Neural crest cell (in vitro differentiated cells): ENCODE measurements at places on chromosomes 12 and 14.

DNA sequence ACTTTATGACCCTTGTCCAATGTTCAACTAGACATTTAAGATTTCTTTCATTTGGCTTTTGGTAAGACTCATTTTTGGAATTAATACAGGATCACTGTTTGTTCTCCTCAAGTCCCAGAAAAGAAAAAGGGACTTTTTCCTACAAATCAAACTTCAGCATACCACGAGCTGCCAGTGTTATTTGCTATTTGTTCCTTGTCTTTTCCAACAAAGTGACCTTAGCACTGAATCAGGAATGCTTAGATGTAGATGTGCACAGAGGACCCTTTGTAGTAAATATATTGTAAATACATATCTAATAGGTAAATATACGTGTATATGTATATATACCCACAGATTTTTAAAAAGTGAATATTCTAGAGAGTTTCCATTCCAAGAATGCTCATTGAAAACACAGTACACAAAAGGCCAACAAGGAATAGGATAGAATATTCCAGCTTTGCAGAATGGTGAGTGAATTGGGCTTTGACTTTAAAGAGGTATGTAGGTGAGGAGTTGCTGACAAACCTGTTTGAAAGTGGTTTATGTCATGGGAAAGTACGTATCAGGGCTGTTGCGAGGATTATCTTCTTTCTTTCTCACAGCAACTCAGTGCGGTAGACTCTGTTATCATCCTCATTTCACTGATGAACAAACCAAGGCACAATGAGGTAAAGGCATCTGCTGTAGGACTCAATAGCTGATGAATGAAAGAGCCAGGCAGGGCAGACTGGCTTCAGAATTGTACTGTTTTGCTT is 65.0 kb downstream of the HMGA2 start:
- no peak for DNase-seq

DNA sequence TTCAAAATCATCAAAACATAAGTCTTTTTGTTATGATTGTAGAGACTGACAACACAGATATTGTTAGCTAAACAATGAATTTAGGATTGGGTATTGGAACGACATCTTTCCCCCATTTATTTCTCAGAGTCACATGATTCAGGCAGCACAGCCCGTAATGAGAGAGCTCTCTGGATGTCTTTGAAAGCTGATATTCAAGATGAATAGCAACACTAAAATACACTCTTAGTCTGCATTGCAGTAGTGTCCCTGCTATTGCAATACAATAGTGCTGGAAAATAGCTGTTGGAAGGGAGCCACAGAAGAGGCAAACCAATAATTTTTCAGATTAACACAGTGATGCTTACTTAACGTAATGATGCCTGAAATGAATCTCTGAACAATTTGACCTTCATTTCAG is 9.9 kb downstream of the GTSF1 start:
- no peak for DNase-seq

DNA sequence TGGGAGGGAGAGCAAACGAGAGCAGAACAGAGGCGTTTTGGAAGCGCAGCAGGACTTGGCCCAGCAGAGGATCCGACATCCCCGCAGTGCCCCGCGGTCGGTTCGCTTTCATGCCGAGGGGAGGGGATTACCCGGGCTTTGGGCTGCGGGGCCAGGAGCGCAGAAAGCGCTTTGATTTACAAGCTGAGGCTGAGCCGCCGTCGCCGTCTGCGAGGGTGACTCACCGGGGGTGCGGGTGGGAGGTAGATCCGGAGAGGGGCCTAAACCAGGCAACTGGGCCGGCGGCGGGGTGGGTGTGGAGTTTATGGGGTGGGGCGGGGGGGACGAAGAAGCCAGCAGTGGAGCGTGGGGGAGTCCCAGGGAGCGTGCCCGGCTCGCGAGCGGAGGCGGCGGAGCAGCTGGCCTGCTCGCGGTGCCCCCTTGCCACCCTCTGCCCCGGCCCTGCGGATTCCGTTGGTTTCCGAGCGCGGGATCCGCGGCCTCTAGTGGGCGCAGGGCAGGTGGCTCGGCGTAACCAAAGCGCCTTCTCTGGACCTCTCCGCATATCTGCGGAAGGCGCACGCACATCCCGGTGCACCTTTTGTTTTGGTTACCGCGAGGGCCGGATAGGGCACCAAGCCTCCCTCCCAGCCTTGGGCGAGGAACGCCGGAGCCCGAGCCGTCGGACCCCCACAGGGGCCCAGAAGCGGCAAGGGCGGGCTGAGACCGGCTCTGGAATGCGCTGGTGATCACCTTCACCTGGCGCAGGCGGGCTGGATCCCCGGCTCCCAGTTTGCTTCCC is 2.6 kb downstream of the SIX4 start:
- peak; percentile 33 for DNase-seq

GRCh38 chr12:82437744-82438143 is 79.4 kb downstream of the METTL25 start:
- DNase-seq: no peak

- DNase-seq: no peak
Measured at GRCh38 chr14:66610154-66610563, 102.2 kb downstream of the GPHN start.

DNA sequence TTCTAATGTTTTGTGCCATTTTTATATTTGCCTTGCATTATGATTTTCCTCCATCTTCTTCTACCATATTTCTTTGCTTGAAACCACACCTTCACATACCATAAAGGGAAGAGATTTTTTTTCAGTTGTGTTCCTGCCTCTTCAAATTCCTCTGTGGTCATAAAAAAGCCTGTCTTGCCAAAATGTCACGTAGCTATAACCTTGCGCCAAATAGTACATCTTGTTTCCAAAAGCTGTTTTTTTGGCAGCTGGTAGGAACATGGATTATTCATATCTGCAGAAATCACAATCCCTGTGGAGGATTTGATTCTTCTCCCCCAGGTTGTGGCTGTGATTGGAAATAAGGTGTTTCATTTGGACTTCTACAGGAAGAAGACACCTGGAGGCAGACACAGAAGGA is 133.6 kb upstream of the SLC35F4 start:
- DNase-seq: no peak

DNA sequence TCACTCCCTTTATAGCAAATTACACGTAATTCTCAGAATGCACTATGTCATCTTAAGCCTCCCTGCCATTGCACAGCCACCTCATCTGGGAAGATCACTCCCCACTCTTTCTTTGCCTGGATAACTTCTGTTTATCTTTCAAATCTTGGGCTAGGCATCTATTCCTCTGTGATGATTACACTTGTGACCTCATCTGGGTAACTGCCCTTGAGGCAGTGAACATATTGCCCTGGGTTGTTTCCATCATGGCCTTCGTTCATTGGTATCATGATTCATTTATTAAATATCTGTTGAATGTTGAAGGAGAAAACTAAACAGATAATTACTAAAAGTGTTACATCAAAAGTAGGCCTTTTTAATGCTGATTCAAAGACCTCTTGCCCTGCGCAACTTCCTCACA is 26.2 kb upstream of the PDE3A start:
- DNase-seq: no peak

GRCh38 chr12:112979041-112979680 is 842 bp downstream of the OAS2 start:
- DNase-seq: no peak

- no peak for DNase-seq
Measured at GRCh38 chr14:105636935-105637334, 110.6 kb downstream of the TMEM121 start.

GRCh38 chr12:53098354-53098981 is 1.0 kb downstream of the IGFBP6 start:
- DNase-seq: no peak

DNA sequence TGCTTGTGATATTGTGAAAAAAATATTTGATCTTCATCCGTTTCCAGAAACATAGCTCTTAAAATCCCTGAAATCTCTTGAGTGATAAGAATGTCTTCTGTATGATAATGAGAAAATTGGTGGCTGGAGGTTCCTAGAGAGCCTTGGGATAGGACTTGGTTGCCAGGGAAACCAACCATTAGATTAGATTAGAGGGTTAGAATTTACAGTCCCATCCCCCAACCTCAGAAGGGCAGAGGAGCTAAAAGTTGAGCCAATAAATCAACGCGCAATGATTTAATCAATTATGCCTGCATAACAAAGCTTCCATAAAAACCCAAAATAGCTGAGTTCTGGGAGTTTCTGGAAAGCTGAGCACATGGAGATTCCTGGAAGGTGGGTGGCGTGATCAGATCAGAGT is 10.6 kb downstream of the SEL1L start:
- no peak for DNase-seq

DNA sequence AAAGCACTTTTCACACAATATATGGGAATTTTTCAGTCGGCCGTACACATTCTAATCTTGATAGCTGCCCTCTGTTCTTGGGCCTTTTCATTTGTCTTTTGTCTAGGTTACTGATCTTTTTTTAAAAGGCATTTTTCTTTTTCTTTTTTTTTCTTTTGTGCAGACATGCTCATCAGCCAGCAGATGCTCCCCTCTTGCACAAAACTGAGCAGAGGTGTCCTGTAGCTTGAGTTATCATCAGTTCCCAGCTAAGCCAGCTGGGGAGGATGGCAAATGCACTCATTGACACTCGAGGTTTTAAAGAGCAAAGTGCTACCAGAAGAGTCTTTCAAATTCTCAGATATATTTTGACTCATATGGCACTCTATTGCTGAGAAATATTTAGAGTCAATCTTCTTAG is 913.9 kb upstream of the SEL1L start:
- DNase-seq: no peak

DNA sequence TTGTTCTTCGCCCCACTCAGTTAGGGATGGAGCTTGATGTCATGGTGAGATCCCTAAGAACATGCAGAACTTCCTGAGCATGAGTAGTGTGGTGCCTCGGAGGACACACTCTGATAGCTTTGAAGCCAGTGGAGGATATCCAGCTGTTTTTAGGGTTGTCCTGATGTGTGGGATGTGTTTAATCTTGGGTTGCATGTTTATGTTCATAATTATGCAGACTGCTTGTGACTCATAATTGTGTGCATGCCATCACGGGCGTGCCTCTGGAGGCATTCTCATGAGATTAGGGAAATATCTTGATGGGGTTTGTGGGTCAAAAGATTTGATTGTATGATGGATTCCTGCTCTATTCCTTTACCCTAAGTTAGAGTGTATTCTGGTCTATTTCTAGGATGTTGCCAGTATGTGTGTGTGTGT is 267.4 kb upstream of the PELI2 start:
- no peak for DNase-seq

DNA sequence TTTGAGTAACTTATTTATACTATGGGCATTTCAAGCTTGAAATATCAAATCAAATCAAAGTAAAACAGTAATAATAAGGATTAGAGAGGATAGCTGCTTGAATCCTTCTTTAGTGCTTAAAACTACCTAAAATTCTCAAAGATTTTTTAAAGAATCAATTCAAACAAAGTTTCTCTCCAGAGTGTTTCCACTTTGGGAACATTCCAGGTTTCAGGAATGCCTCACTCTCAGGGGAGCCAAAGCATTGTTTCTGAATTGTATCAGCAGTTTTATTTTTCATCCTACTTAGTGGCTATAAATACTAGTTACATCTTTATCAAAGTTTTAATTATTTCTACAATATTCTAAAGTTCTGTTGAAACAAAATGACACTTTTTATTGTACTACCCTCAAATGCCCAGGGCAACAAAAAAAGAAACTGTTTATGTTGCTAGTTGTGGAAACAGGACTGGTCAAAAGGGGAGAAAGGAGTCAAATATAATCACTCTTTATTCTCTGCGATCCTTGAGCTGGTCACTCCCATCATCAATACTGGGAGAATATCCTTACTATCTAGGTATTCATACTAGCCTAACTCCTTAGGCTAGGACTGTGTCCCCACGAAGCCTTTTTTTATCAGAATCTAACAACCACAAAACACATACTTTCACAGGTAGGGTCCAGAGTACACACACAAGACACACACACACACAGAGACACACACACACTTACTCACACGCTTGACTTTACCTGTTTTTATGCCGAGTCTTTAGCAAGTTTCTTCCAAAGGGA is 598 bp downstream of the RASSF9 start:
- no peak for DNase-seq

DNA sequence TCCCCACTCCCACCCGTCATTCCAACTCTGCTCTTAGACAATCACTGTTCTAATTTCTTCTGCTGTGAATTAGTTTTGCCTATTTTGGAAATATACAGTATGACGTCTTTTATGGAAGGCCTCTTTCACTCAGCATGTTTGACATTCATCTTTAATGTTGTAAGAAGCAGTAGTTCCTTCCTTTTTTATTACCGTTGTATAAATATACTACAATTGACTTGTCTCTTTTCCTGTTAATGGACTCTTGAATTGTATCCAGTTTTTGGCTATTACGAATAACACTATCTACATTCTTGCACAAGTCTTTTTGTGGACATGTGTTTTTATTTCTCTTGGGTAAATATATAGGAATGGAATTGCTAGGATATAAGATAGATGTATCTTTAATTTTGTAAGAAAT is 4.9 kb upstream of the PMCH start:
- DNase-seq: no peak

DNA sequence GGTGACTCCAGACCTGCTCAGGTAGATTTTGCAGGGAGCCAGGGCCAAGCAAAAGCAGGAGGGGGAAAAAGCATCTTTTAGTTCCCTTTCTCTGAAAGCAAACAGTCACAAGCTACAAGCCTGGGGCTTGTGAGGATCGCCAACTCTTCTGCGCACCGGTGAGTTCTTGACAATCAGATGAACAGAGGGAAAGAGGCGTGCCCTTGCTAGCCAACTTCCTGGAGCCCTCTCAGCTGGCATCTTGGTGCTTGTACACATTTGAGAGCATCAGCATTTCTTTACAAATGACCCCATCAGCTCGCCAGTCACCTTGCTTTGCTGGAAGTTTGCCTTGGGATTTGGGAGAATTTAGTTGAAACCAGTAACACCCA is 55.5 kb downstream of the ZNF664 start:
- no peak for DNase-seq

DNA sequence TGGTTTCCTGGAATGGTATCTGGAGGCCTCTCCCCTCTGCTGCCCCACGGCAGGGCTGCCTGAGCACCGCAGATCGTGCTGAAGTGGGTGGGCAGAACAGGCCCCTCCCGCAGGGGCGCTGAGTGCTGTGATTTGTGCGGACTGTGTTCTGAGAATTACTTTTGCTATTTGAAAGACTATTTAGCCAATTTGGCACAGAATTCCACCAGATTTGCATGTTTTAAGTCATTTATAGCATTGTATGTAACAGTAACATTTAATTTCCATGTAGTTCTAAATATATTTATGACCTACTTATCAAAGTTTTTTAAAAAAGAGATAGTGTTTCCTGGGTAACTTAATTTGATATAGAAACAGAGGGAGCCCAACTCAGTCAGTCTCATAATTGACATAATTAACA is 55.3 kb downstream of the TNFAIP2 start:
- no peak for DNase-seq

- DNase-seq: no peak
Measured at GRCh38 chr12:12930633-12931219, 21.2 kb downstream of the GPRC5D start.
